ENCODE measurements at places on chromosomes 13 and 19.

DNA sequence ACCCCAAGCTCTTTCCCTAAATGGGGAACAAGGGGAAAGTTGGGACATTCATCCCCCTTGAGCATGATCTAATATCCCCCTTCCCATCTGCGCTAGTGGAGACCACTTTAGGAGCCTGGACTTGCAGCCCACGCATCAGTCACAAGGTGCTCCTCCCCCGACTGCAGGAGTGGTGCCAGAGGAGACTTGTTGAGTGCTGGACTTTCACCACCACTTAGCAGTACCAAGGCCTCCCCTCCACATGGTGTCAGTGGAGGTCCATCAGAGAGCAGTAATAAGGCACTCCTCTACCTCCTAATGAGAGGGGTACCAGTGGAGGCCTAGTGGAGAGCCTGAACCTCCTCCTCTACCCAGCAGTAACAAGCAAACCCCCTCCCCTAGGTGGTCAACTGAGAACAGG, 22.5 kb downstream of the CAB39L start:
- DNase-seq: peak; percentile 6

- DNase-seq: peak; percentile 46
Measured at GRCh38 chr13:32314271-32315237, 609 bp downstream of the ZAR1L start.

GRCh38 chr19:2578901-2579677, 103.2 kb downstream of the GADD45B start:
- DNase-seq: peak; percentile 67

DNA sequence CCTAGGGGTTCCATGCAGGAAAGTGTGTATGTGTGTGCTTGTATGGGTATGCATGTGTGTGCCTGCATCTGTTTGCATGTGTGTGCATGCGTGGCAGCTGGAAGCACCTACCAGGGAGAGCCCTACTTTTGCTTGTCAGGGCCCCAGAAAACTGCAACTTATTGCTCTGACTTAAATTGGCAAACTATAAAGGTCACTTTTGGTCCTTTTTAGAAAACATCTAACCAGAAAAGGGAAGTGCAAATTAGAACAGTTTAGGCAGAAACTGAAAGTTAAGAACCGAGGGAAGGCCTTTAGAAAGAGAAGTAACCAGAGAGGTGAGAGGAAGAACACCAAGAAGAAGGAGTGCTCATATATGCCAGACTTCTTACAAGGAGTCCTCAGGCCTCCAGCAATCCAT, 32.5 kb downstream of the DLEU7 start:
- no peak for DNase-seq

GRCh38 chr13:97364827-97365226, 69.1 kb upstream of the RAP2A start:
- DNase-seq: no peak

DNA sequence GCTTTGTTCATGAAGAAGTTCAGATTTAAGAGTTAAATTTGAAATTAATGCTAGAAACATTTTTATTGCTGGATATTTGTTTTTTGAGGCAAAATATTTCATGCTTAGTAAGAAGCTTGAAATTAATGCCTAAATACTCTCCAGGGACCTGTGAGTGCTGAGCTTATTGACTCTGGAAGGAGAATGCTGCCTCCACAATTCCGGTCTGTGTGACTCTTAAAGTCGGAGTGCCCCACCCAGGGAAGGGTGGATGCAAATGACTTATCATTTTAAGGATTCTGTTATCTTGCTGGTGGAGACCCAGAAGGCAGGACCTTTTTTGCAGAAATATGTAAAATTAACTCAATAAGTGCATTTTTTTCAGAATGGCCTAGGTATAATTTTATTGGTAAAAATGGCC, 143.8 kb upstream of the RXFP2 start:
- no peak for DNase-seq

DNA sequence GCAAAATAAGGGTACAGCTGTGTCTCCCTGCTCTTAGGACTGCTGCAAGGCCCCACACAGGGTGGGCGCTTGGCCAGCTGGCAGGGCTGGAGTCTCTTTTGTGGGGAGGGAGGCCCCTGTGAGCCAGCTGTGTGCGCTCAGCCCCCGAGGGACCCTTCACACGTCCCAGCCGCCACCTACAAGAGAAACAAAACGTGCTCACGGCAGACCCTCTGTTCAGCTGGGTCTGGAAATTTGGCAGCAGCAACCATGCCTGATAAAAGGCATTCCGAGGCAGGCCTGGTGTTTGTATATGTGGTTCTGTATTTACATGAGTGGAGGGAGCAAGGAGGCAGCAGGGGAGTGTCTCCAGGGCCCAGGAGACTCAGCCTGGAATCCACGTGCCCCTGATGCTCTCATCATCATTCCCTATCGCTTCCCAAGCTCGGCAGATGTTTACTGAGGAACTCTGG, 49.7 kb downstream of the CRTC1 start:
- DNase-seq: no peak

GRCh38 chr13:32804673-32805230, 211.5 kb upstream of the KL start:
- no peak for DNase-seq

- peak; percentile 95 for DNase-seq
Measured at GRCh38 chr19:662962-663681, at the start of gene RNF126. TSS of gene RNF126 (minus strand) at chr19:663214. CDS start at chr19:663121, 93 bp downstream.

- DNase-seq: no peak
Measured at GRCh38 chr19:55549500-55550320, 4.4 kb upstream of the SBK3 start.

DNA sequence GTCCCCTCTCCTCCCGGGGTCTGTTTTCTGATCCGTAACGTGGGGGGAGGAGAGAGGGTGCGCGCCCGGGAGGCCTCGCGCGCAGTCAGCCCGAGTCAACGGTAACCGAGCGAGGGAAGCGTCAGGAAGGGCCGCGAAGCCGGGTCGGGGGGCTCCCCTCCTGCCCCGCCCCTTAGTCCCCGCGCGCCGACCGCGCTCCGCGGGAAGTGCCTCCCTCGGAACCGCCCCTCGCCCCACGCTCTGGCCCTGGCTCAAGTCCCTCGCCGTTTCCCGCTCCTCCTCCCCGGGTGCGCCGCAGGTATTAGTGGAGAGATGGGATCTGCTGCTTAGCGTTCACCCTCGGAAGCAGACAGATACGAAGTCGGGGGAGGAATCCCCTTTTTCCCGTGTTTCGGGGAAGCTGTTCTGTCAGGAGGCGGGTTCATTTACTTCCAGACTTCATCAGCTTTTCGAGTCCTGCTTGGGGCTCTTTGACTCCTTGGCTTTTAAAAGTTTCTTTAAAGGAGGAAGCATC, 770 bp downstream of the HNRNPM start:
- peak; percentile 10 for DNase-seq

- no peak for DNase-seq
Measured at GRCh38 chr13:93235258-93236015, 8.8 kb downstream of the GPC6 start.

- no peak for DNase-seq
Measured at GRCh38 chr19:18049385-18049784, 37.3 kb downstream of the IL12RB1 start.

- DNase-seq: peak; percentile 77
Measured at GRCh38 chr19:45439569-45440258, 16.0 kb upstream of the ERCC1 start.

- no peak for DNase-seq
Measured at GRCh38 chr19:11736696-11737095, 2.0 kb downstream of the ZNF823 start.

GRCh38 chr13:95710313-95710712, 33.4 kb downstream of the DNAJC3 start:
- no peak for DNase-seq

GRCh38 chr13:45299194-45299593, 41.8 kb downstream of the TPT1 start:
- no peak for DNase-seq

DNA sequence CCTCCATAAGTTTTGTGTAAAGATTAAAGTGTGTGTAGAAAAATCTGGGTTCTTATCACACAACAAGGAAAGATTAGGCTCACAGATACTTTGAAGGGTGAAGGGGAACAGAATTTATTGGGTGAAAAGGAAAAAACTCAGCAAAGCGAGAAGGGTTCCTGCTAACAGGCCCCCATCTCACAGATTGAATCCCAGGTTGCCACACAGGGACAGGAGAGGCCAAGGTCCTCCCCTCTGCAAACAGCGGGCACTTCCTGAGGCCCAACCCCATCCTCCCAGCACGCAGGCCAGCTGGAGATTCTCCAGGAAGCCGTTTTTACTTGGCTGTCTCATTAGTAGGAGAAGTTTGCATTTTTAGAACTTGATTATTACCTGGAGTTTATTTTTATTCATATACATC, 15.2 kb upstream of the ERCC5 start:
- DNase-seq: no peak

GRCh38 chr13:40635315-40635995, 31.0 kb downstream of the FOXO1 start:
- DNase-seq: no peak

DNA sequence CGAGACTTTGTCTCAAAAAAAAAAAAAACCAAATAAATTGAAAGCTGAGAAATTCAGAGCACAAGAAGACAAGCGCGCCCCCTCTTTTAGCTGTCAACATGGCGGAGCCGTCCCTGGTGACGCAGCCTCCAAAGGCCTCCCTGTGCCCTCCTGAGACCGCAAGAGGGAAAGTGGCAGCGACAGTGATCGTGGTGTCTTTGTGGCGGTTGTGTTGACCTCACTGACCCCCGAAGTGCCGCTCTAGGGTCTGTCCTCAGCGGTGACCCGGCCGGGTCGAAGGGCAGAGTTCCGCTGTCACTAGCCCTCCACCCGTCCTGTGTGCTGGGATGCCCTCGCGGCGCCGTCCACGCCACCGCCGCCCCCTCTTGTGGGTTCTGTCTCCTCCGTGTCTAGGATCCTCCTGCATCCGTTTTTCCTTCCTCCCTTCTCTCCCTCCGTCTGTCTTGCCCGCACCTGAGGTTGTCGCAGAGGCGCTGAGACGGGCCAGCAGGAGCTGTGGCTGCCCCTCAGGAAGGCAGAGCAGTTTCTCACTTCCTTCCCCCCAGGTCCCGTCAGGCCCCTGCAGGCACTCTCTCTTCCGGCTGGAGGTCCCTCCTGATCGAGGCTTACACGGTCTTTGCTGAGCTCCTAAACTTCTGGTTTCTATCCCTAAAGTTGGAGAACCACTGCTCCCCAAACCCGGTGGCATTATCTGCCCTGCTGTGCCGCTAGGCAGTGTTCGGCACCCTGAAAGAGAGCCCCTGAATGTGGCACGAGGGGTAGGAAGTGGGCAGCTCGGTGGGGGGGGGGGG, 7.2 kb downstream of the UHRF1 start:
- DNase-seq: peak; percentile 39

GRCh38 chr13:73258406-73258805, 199.6 kb downstream of the KLF5 start:
- DNase-seq: no peak

- DNase-seq: no peak
Measured at GRCh38 chr13:68304286-68304893, 1074.3 kb upstream of the PCDH9 start.

DNA sequence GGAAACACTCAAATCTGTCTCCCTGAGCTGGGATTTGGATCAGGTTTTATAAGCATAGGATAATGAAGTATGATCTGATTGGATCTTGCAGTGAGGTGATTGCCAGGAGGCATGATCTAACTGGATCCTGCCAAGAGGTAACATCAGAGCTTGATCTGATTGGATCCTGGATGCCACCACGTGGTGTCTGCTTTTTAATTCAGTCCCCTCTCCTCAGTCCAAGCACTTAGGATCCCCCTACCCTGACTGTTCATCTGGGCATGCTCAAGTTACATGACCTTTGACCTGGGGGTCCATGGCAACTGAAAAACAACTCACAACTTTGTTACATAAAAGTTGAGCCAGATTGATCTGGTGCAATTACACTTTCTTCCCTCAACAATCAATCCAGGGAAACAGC, 47.5 kb upstream of the LSM14A start:
- no peak for DNase-seq

GRCh38 chr13:111184458-111185401, 69.6 kb downstream of the ARHGEF7 start:
- peak; percentile 49 for DNase-seq

DNA sequence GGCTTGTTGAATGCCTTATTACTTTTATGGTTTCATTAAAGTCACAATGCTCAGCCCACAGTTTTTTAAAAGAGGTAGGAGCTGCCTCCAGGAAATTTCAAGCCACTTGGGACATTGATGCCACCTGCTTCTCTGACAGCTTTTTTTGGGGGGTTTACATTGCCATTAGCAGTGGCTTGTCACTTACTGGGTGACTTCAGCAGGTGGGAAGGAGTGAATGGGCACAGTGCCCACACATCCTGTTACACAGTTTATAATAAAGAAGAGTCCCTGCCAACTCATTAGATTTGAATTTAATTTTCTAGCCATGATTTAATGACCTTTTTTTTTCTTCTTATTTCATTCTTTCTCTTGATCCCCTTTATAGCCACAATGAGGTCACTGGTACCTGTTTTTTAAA, 61.0 kb downstream of the NHLRC3 start:
- DNase-seq: no peak

- peak; percentile 36 for DNase-seq
Measured at GRCh38 chr13:99357941-99358340, 50.7 kb upstream of the GPR183 start.

- no peak for DNase-seq
Measured at GRCh38 chr19:15144046-15144646, 36.9 kb downstream of the SYDE1 start.

DNA sequence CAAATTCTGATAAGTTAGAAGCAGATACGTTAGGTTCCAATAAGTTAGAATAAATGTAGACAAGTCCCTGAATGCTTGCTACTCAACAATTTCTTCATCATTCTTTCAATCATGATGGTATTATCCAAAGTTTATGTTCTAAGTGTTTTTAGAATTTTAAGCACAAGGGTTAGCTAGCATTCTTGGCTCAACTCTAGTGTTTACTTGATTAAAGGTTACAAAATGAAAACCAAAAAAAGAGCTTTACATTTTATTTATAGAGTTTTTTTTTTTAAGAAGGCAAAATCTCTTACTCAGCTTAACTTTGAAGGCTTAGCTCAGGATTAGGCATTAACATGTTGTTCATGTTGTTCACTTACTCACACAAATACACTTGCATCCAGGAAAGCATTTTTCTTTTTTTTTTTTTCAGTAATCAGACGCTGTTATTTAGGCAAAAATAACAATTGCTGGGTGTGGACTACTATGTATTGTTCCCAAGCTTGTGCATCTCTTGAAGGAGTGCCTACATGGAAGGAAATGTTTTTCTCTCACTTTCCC, 420.6 kb downstream of the DCT start:
- DNase-seq: no peak

- no peak for DNase-seq
Measured at GRCh38 chr19:6730153-6730804, 7.1 kb downstream of the GPR108 start.

DNA sequence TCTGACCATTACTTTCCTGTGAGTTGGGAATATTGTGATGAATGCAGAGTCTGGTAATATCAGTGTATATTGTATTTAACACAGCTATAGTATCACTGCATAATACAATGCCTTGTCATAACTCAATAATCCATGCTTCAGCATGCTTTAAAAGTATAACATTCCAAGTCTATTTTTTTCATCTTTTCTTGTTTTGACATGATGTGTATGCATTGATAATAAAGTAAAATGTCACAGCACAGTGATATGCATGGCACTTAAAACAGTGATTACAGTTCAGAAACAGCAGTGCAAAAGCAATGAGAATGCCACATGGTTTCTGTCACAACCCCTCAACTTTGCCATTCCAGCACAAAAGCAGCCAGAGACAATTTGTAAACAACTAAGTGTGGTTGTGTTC, 17.8 kb downstream of the KATNAL1 start:
- no peak for DNase-seq
